ENCODE measurements at places on chromosomes 1 and 21.

GRCh38 chr21:34093083-34093482 lies 19.7 kb downstream of the MRPS6 start:
- no peak for DNase-seq

- DNase-seq = no peak
Observed at GRCh38 chr1:25945761-25946160, 39.5 kb upstream of the STMN1 start.

- no peak for DNase-seq
Observed at GRCh38 chr1:19689085-19689757, 24.5 kb downstream of the HTR6 start.

DNA sequence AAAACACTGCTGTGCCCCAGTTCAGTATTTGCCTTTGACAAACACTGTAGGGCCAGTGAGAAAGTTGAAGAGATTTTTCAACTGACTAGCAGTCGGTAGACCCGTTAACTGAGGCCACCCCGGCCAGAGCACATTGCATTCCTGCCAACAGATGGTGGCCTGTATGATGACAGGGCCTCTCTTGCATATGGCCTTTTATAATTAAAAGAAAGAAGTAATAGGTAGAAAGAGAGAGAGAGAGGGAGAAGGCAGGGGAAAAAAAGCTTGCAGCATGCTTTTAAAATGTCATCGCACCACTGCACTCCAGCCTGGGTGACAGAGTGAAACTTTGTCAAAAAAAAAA lies 4.7 kb upstream of the C1orf174 start:
- no peak for DNase-seq

DNA sequence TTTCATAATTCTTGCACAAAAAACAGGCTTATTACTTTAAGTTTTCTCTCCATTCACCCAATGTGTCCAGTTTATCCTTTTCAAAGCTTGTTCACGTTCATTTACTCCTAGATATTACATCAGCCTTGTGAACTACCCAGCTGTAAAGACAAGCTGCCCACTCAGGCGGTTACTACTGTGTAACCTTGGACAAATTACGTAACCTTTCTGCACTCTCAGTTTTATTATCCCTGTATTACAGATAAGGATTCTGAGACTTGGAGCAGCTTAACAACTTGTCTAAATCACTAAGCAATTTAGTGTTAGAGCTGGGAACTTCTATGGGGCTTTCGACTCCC lies 20.5 kb upstream of the LPAR3 start:
- no peak for DNase-seq

DNA sequence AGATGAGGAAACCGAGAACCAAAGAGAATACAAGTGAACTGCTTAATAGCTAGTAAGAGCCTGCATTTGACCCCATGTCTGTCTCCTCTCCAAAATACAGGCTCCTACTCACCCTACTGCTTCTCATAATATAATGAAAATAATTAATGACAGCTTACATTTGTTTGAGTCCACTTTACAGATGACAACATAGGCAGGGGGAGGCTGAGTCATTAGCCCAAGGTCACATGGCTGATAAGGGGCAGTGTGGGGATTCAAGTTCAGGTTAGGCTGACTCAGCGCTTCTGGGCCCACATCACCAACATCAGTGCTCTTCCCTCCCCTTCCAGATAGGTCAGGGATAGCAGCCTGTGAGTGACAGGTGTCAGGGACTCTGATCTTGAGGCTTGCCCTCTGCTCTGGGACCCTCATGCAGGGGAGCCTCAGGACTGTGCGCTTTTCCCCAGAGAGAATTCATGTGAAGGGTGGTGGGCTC lies 16.2 kb downstream of the AZIN2 start:
- DNase-seq = no peak

DNA sequence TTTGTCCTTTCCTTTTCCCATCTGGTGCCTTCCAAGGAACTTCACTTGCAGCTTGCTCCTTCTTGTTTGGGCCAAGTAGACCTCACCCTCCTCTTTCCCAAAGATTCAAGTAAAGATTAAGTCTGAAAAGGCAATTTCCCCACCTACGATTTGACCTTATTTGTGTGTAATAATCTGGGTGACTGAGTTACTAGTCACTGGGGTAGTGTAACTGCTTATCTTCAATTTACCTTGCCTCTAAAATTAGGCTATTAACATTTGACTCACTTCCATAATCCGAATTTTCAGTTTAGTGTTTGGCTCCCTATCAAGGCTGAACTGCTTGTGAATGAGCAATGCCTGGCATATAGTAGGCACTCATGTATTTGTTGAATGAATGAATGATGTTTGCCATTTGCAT lies 59.6 kb downstream of the PLA2G4A start:
- no peak for DNase-seq

DNA sequence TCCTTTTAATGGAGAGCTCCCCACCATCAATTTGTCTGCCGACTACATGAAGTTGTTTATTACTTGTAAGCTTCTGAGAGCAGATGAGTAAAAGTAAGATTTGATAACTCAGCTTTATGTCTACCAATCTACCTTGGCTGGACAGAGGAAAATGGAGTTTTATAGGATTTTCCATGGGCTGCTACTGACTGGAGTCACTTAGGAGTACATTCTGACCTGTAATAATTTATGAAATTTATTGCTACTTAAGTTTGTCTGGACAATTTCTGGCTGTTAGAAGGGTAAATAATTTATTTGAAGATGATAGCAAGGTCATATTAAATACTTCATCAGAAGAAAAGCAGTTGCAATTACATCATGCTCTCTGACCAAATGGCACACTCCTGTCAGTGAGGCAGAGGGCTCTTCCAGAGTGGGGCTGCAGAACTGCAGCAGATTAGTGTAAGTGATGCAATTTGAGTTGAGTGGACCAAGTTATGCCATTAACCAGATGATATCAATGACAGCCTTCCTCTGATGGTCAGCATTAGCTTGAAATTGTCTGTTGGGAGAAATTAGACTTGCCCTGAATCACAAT lies 736.7 kb upstream of the PTBP2 start:
- no peak for DNase-seq

GRCh38 chr1:6923955-6924881 lies 139.0 kb downstream of the CAMTA1 start:
- DNase-seq = no peak

GRCh38 chr1:15525050-15526020 lies 1.3 kb upstream of the DNAJC16 start:
- peak; percentile 95 for DNase-seq

DNA sequence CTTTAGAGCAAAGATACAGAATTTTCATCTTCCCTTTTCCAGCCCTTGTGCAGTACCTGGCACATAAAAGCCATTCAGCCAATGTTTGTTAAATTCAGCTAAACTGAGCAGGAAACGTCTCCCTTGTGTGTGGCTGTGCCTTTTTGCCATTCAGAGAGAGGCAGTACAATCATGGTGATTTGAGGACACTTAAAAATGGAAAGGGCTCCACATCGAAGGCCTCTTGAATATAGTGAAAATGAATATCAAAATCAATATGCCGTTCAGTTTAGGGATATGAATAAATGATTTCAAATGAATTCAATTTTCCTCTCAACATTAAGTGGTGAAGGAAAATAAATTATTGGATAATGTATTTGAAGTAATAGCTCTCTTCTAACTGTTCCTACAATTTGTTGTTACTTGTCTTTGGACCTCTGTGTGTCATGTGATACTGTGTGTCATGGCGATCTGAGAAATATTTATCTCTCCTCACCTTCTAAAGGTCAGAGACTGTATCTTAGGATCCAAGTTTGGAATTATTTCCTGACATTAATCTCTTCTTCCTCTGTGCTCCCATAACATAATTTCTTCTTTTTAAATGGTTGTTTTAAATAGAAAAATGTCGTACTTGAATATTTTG lies 355.6 kb upstream of the ST6GALNAC5 start:
- no peak for DNase-seq

DNA sequence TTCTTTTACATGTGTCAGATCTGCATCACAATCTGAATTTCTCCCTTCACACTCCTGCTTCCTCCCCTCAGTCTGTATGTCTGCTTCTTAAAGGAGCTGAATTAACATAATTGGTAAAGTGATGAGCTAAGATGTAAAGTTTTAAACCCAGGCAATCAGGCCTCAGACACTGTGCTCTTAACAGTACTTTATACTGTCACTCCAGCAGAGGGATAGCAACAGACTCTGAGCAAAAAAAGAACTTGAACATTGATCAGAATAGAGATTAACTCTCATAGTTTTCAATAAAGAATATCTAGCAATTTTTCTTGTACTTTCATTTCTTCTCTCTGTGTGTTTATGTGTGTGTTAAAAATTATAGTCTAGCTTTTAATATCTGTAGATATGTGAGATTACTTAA lies 110.3 kb downstream of the DUSP10 start:
- DNase-seq = peak; percentile 8

DNA sequence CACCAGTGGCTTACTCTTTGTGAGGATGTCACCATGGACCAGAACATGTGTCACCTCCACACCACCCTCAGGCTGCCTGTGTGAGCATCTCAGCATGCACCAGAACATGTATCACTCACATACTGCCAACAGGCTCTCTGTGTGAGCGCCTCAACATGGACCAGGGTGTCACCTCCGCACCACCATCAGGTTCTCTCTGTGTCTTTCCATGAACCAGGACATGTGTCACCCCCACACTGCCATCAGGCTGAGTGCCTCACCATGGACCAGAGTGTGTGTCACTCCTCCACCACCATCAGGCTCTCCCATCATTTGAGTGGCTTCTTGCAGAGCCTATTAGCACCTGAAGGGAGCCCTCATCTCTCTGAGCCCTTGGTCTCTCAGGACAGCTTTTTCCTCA lies 125.2 kb downstream of the ZNF648 start:
- no peak for DNase-seq

- DNase-seq = peak; percentile 10
Observed at GRCh38 chr1:7554385-7555235, 216.5 kb upstream of the VAMP3 start.

GRCh38 chr1:231035799-231036198 lies 4.3 kb downstream of the FAM89A start:
- no peak for DNase-seq

DNA sequence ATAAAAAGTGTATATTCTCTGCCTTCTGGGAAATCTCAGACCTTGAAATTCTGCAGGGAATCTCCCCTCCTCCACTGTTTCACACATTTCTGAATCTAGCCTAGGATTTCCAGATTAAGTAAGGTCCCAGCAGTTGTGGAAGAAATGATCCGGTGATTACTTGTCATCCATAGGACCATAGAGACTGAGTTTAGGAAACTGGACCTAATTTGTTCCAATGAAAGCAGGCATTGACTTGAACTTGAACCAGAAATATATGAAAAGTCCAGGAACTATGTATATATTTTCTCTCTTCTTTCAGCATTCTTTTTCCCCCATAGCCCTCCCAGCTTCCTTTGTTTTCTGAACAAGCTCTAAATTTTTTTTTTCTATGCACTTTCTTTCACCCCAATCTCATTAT lies 149.5 kb upstream of the SPAG17 start:
- no peak for DNase-seq

- DNase-seq = no peak
Observed at GRCh38 chr21:39048064-39048463, 135.2 kb downstream of the PSMG1 start.

- DNase-seq = no peak
Observed at GRCh38 chr1:219476116-219476515, 136.8 kb downstream of the ZC3H11B start.

DNA sequence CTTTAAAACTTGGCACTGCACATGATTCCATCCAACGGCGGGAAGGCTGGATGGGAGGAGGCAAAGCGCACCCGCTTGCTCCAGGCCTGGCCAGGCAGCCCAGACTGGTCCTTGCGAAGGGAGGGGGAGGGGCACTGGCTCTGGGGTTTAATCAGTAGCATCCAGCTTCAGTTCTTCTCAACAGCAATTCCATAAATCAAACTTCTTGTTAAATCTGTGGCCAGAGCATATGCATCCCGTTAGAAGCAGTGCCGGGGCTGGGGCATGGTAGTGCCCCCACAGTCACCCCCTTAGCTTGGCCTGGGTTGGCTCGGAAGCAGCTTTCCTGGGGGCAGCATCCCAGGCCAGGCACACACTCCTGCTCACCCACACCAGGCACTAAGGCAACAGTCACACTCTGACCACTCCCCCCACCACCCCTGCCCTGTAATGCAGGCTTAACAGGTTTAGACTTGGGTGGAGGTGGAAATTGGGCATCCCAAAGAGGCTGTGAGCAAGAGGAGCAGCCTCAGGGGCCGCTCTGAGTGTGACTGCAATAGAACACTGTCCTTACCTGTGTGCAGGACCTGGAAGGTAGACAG lies 94.1 kb upstream of the CASZ1 start:
- DNase-seq = no peak

DNA sequence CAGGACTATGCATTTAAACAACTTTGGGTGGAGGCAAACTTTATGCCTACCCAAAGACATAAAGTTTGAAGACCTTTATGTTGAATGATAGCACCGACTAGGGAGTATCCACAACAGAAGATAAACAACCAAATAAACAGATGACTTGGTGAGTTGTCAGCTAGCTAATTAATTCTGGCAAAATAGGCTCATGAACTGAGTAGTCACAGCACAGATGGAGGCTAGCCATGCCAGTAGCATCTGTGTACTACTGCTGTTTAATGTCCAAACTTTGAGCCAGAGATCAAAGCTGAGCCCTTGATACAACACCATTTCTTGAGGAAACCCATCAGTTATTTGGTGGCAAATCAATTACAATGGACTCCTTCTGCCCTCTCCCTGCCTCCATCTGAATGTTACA lies 40.3 kb upstream of the CCDC190 start:
- DNase-seq = no peak

GRCh38 chr1:225299624-225300023 lies 128.2 kb downstream of the LBR start:
- peak; percentile 10 for DNase-seq

DNA sequence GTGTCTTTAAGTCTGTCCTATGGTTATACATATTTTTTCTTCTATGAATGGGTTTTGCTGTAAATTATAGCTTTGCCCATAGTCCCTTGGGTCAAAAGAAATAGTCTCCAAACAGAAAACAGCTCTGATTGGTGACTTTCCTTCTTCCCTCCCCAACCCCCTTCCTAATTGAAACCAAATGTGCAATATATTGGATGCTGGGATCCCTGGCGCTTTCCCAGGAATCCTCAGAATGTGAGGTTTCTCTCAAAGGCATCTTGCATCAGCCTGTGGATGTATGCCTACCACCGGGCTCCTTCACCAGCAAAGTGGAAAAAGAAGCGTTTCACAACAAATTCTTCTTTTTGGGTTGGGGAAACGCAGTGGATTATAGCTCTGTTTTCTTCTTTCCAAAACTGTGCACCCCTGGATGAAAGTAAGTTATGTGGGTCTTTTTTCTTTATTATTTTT lies at the start of gene DDR2:
Gene DDR2 (plus strand): TSS at position 248 of the 450 bp plus-strand sequence. CDS start 86,600 bp downstream, outside the sequence.
- DNase-seq = no peak

GRCh38 chr1:83889707-83890106 lies 109.2 kb downstream of the TTLL7 start:
- DNase-seq = no peak

- no peak for DNase-seq
Observed at GRCh38 chr1:33082575-33083108, 1.7 kb downstream of the AZIN2 start.

- DNase-seq = no peak
Observed at GRCh38 chr1:208190784-208191183, 53.4 kb downstream of the PLXNA2 start.

- DNase-seq = no peak
Observed at GRCh38 chr1:83098131-83098530, 900.8 kb downstream of the TTLL7 start.

DNA sequence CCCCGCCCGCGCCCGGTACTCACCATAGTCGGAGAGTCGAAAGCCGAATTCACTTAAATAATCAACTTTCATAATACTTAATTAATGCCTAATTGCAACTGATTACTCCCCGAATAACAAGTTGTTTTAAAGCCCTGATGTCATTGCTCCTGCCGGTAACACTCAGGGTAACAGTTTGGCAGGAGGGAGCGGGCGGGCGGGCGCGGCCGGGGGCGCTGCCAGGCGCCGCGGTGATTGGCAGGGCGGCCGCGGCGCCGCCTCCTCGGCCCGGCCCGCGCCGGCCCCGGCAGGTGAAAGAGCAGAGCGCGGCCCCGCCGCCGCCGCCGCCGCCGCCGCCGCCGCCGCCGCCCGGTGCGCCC lies 102.2 kb downstream of the CASZ1 start:
- peak; percentile 35 for DNase-seq

All from Jurkat, Clone E6-1 (cell line).